Aorta (tissue), 5 donors: ENCODE measurements at places on chromosomes 1 and 21. TPM values are rescaled to one million over a fixed set of nuclear protein-coding genes. Genes with fewer than 3 reads are reported as not detected.

GRCh38 chr21:40923407-40923806, 76.4 kb upstream of the DSCAM start:
- DNase-seq: no peak
- H3K4me1 ChIP-seq: no peaks in the 10 kb centered on the region
- H3K4me3 ChIP-seq: no peak overlapping the region
- no peaks in the 10 kb centered on the region for H3K36me3 ChIP-seq
- no peaks in the 10 kb centered on the region for H3K27me3 ChIP-seq
- H3K27ac ChIP-seq: no peak overlapping the region

DNA sequence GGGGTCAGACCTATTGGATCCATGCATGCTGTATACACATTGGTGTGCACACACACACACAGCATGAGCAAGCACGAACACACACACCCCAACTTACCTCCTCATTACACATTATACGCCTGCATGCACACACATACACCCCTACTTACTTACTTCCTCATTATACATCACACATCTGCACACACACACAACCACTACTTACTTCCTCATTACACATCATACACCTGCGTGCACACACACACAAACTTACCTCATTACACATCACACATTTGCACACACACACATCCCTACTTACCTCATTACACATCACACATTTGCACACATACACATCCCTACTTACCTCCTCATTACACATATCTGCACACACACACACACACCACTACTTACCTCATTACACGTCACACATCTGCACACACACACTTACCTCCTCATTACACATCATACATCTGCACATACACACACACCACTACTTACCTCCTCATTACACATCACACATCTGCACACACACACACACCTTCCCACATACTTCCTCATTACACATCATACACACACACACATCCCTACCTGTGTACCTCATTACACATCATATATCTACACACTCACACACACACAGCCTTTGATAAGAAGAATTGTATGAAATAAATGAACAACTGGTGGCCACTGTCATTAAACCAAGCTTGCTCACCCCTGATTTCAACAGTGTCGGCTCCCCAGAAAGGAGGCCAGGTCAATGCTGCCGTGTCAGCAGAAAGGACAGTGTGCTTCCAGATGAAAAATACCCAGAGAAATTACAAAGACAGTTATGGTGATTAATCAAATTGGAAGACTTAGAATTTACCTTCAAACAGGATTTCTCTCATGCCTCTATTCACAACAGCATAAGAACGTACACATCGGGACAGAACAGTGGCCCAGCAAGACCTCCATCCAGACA, 117.8 kb downstream of the SETD4 start:
- H3K4me1 ChIP-seq: no peaks in the 10 kb centered on the region
- no peak overlapping the region for H3K27ac ChIP-seq
- no peaks in the 10 kb centered on the region for H3K36me3 ChIP-seq
- no peak overlapping the region for H3K4me3 ChIP-seq
- no peaks in the 10 kb centered on the region for H3K27me3 ChIP-seq

DNA sequence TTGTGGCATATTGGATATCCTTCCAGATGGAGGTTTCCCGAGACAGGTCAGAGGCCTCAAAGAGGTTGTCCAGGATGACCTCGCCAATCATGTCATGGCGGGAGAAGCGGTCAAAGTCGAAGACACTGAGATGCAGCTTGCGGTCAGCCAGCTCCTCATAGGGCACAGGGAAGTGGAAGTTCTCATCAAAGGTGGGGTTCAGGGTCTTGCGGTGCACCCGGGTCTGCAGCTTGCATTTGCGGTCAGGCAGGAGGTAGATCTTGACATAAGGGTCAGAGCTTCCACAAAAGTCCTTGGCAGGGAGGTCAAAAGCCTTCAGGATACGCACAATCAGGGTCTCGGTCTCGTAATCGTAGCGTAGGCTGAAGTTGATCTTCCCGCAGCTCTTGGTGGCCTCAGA, 16.2 kb downstream of the SYT6 start:
- no peaks in the 10 kb centered on the region for H3K27me3 ChIP-seq
- H3K27ac ChIP-seq: no peak overlapping the region
- H3K4me1 ChIP-seq: no peaks in the 10 kb centered on the region

ATP1A4 gene
- polyA plus RNA-seq: 0.36 TPM

GRCh38 chr1:77631751-77632150, 50.7 kb downstream of the ZZZ3 start:
- H3K27me3 ChIP-seq: no peaks in the 10 kb centered on the region
- no peak overlapping the region for H3K27ac ChIP-seq
- no peak overlapping the region for H3K4me3 ChIP-seq
- no peaks in the 10 kb centered on the region for H3K4me1 ChIP-seq
- no peak for DNase-seq
- peaks cover 9% of the 10 kb centered on the region for H3K36me3 ChIP-seq

- H3K27ac ChIP-seq: no peak overlapping the region
- DNase-seq: peak; percentile 96
- no peak overlapping the region for H3K4me3 ChIP-seq
- no peaks in the 10 kb centered on the region for H3K36me3 ChIP-seq
- H3K27me3 ChIP-seq: no peaks in the 10 kb centered on the region
Observed at GRCh38 chr1:8848663-8849386, 29.7 kb downstream of the ENO1 start.

DNA sequence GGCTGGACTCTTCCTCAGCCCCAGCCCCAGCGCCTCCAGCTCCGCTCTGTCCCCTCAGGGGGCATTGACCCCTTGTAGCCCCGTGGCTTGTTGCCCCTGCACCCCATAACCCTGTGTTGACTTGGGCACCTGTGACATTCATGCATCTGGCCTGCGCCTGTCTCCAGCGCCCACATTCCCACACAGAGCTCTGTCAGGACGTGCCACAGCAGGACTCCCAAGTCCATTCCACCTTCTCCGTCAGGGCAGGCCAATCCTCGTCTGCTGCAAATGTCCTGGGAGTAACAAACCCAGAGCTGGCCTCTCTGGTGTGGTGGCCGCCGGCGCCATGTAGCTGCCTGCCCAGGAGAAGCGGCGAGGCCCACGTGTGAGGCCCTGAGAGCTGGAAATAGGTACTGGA, 60.6 kb downstream of the AGPAT3 start:
- DNase-seq: no peak
- no peaks in the 10 kb centered on the region for H3K4me1 ChIP-seq
- H3K27ac ChIP-seq: no peak overlapping the region
- H3K27me3 ChIP-seq: no peaks in the 10 kb centered on the region
- no peak overlapping the region for H3K4me3 ChIP-seq
- H3K36me3 ChIP-seq: no peaks in the 10 kb centered on the region

ZNF648 gene
- not detected for polyA plus RNA-seq

DNA sequence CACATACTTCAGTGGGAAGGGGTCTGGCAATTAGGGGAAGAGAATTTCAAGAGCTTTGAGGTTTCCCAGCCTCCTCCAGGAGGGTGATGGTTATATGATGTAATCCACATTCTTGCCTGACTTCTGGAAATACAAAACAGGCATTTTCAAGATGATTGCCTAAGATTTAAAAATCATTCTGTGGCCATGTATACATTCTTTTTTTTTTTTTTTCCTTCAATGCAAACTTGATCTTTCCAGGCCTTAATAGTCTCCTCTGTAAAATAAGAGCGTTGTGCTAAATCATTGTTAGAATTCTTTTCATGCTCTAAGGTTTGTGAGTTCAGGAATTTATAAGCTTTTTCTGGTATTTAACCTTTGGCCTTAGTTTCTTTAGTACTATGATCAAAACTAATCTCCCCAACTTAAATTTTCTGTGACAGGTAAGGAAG, 192.3 kb upstream of the HMCN1 start:
- H3K4me3 ChIP-seq: no peak overlapping the region
- H3K4me1 ChIP-seq: no peaks in the 10 kb centered on the region
- no peaks in the 10 kb centered on the region for H3K27me3 ChIP-seq
- no peak for DNase-seq
- no peak overlapping the region for H3K27ac ChIP-seq

GRCh38 chr1:39051956-39052355, 25.8 kb downstream of the NDUFS5 start:
- H3K27me3 ChIP-seq: no peaks in the 10 kb centered on the region
- no peak overlapping the region for H3K27ac ChIP-seq
- H3K4me3 ChIP-seq: no peak overlapping the region
- no peaks in the 10 kb centered on the region for H3K4me1 ChIP-seq
- DNase-seq: no peak

GRCh38 chr1:46152016-46152415, 19.6 kb upstream of the PIK3R3 start:
- H3K36me3 ChIP-seq: no peaks in the 10 kb centered on the region
- peaks cover 1% of the 10 kb centered on the region for H3K4me1 ChIP-seq
- H3K27me3 ChIP-seq: no peaks in the 10 kb centered on the region
- no peak overlapping the region for H3K4me3 ChIP-seq
